Hematopoietic multipotent progenitor cell treated with erythropoietin and hydrocortisone succinate and interleukin-3 and kit ligand, for 8 days (in vitro differentiated cells): ENCODE measurements at places on chromosomes 13 and 19.

- DNase-seq, result no peak
These were observed 69.8 kb downstream of the VWA8 start for GRCh38 chr13:41891119-41891518.

GRCh38 chr13:39349391-39349960 lies 253.5 kb downstream of the LHFPL6 start:
- DNase-seq, result no peak

DNA sequence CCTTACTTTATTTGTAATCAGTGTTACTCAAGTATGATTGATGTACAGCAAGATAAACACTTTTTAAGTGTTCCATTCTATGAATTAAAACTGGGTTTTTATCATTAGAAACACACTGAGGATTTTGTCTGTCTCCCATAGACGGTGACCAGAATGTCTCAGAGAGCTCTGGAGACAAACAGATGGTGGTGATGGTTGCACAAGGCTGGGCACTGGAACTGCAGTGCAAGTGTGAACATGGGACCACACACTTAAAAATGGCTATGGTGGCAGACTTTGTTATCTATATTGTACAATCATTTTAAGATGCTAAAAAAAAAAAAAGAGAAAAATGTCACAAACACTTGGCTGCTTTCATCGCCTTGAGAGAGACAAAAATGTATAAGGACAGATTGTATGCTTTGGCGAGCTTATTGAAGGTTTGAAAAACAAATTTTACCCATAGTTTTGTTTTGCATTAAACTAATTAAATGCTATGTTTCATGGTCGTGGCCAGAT lies 273.0 kb downstream of the SHISA2 start:
- no peak for DNase-seq

DNA sequence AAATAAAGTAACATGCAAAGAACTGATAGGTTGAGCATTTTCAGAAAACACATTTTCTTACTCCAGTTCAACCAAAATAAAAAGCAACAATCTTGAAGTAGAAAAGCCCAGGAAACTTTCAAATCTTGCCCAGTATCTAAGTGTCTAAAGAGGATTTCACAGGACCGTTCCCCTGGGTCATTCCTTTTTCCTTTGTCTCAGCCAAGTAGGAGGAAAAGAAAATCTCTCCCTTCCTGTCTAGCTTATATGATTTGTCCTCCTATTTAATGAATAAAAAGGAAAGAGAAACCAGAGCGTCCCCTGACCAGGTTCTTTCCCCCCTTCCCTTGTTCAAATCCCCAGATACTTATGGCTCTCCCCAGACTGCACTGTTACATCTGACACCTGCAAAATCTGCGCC lies 248.0 kb downstream of the KCTD12 start:
- DNase-seq, result no peak

DNA sequence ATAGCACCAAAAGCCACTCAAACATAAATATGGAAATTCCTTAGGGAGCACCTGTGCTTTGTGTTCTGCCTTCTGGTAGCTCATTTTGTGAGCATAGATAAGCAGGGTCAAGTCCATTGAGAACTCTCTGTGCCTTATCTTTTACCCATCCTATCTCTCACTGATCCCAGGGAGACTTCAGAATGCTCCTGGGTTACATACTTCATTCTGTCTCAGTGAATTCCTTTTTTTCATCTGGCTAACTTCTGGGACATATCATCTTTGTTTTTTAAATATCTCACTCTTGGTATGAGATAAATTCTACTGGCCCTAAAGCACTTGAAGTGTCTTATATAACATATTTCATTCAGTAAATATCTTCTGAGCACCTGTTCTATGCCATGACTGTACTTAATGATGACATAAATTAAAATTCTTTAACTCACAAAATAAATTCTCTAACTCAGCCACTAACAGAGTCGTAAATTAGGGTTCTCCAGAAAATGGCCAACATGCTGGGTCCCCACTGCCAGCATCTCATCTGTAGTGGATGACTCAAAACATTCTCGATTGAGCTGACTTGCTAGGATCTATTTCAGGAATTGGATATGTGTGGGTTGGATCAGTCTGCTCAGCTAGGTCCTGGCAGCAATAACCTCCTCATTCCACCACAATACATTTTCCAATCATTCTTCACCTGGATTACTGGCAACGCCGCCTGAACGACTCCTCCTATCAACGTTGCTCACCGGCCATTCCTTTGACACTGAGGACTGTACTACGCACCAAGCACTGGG lies 170.2 kb downstream of the FOXO1 start:
- DNase-seq, result no peak

- DNase-seq, result no peak
These were observed 22.7 kb downstream of the BTBD2 start for GRCh38 chr19:1992759-1993260.

- DNase-seq, result no peak
These were observed 102.2 kb upstream of the IPO5 start for GRCh38 chr13:97851269-97851668.

DNA sequence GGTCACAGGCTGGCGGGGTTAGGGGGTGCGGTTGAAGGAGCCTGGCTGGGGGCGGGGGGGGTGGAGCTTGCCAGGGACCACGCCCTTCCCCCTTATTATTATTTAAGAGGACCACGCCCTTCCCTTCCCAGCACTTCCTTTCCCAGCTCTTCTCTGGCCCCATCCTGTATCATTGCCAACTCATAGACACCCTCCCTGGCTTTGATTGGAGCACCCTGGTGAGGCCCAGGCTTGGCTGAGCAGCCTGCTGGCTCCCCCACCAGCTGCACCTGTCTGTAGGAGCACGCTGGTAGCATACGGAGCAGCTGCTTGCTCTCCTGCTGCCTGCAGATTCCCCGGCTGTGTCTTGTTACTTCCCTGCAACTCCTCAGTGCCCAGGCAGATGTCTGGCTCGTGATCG lies 62.5 kb upstream of the PDX1 start:
- no peak for DNase-seq

- DNase-seq, result no peak
These were observed 2.3 kb upstream of the AKAP8 start for GRCh38 chr19:15381864-15382263.

DNA sequence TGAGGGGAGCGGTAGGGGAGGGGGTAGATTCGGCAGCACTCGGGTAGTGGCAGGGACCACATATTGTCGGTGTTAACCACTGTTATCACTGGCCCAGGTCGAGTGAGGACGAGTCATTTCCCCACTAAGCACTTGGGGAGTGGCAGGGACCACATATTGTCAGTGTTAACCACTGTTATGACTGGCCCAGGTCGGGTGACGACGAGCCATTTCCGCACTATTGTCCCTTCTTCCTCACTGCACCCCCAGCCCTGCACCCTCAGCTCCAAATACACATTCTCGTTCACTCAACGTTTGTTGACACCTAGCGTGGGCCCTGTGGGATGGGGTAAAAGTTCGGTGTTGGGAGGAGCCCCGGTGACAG lies 467 bp upstream of the CLN5 start:
- DNase-seq, result no peak

DNA sequence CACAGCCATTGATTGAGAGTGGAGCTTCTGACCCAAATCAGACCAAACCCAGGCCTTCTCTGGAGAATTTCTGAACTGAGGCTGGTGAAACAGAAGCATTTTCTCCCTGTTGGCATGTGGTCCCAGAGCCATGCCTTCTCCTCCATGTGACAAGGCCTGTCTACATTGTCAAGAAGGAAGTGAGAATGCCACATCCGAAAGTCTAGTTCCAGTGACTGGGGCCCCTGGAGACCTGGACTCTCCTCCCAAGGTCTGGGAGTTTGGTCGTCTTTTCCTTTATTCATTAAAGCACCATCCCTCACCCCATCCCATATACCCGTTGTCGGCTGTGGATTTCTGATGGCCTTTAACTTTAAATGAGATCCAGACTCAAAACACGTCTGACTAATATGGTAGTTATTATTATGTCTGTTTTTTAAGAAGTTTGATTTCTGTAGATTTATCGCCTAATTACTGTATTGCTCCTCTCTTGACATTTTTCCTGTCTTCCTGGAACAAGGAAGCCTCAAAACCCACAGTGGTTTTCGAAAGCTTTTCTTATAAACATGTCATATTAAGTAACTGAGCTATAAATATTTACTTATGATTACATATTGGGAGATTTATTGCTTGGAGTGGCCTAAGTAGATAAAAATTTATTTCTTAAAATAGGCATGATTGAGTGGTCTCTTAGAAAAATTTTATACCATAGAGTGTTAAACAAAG lies 128.3 kb upstream of the FRY start:
- no peak for DNase-seq
